ENCODE measurements at places on chromosomes 12 and 14. TPM values are rescaled to one million over a fixed set of nuclear protein-coding genes. Genes with fewer than 3 reads are reported as not detected.

- no peak for DNase-seq
These were observed 1.1 kb upstream of the ITGA7 start for GRCh38 chr12:55708695-55709233.

GRCh38 chr12:132288516-132289215 is 40.7 kb downstream of the GALNT9 start:
- DNase-seq, result no peak

- DNase-seq, result no peak
These were observed 423 bp downstream of the ALDH6A1 start for GRCh38 chr14:74083784-74084276.

- no peak for DNase-seq
These were observed 70.8 kb downstream of the SCN8A start for GRCh38 chr12:51661836-51662235.

SVOP gene
- total RNA-seq, result not detected

RPGRIP1 gene
- total RNA-seq, result not detected

NINJ2 gene
- total RNA-seq, result not detected

LRFN5 gene
- total RNA-seq, result 2.8 TPM
